ENCODE measurements at places on chromosomes 2 and 18.

GRCh38 chr2:101089419-101089818 lies 61.8 kb downstream of the TBC1D8 start:
- DNase-seq = no peak
- peaks cover 12% of the 10 kb centered on the region for H3K36me3 ChIP-seq
- no peak overlapping the region for H3K4me3 ChIP-seq
- no peaks in the 10 kb centered on the region for H3K4me1 ChIP-seq
- no peaks in the 10 kb centered on the region for H3K27me3 ChIP-seq
- H3K27ac ChIP-seq = no peak overlapping the region

GRCh38 chr18:8610459-8610851 lies 1.2 kb downstream of the RAB12 start:
- H3K4me1 ChIP-seq = peaks cover 13% of the 10 kb centered on the region
- peaks cover 7% of the 10 kb centered on the region for H3K36me3 ChIP-seq
- DNase-seq = peak; percentile 61
- H3K27me3 ChIP-seq = no peaks in the 10 kb centered on the region
- H3K4me3 ChIP-seq = peak overlapping the region; percentile 86
- no peak overlapping the region for H3K27ac ChIP-seq

DNA sequence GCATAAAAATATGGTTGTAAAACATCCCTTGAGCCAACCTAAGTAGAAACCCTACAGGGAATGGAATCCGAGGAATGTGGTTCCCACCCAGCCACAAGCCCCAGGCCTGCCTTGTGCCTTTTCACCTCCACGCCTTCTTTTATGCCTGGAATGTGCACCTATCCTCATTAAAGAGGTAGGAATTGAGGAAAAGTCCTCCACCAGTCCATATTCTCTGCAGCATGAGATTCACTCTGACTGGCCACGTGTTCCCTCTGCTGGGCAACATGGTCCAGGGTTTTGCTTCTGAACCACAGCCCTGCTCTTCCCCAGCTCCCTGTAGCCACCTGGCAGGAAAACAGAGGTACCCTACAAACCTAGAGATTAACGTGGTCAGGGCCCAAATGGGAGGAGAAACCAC lies 787.9 kb upstream of the RAB6C start:
- no peak for DNase-seq
- H3K4me1 ChIP-seq = no peaks in the 10 kb centered on the region
- H3K4me3 ChIP-seq = no peak overlapping the region
- no peaks in the 10 kb centered on the region for H3K36me3 ChIP-seq
- no peak overlapping the region for H3K27ac ChIP-seq

- no peaks in the 10 kb centered on the region for H3K36me3 ChIP-seq
- no peaks in the 10 kb centered on the region for H3K4me1 ChIP-seq
- no peaks in the 10 kb centered on the region for H3K27me3 ChIP-seq
- no peak overlapping the region for H3K27ac ChIP-seq
- no peak for DNase-seq
These were observed 483.9 kb upstream of the TRIB2 start for GRCh38 chr2:12232876-12233275.

DNA sequence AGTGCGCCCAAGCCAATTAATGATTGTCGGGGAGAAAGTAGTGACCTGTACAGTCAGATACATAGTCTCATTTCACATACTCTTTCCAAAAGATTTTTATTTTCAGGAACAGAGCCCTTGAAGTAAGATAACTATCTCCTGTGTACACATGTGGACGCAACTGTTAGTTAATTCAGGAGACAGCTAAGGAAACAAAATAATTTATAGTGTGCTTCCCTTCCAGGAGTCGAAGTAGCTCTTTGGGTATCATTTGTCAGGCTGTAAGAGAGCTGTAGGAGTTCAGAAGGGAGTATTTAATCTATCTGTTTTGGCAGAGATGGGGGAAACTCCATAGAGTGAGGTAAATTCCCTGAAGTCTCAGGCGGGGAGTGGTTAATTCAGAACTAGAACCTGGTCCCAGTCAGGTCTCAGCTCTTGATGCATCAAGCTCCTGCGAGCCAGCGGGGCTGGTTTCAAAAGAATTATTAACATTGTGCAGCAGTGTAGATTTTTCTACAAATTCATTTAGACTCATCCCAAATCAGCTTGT lies 63.0 kb downstream of the MAPK4 start:
- DNase-seq = no peak
- no peak overlapping the region for H3K4me3 ChIP-seq
- H3K27me3 ChIP-seq = no peaks in the 10 kb centered on the region
- H3K36me3 ChIP-seq = no peaks in the 10 kb centered on the region
- no peaks in the 10 kb centered on the region for H3K4me1 ChIP-seq

- no peak overlapping the region for H3K4me3 ChIP-seq
- H3K36me3 ChIP-seq = no peaks in the 10 kb centered on the region
- peaks cover 6% of the 10 kb centered on the region for H3K27me3 ChIP-seq
- H3K4me1 ChIP-seq = no peaks in the 10 kb centered on the region
- DNase-seq = peak; percentile 12
These were observed 50.3 kb upstream of the TLK1 start for GRCh38 chr2:171210864-171211431.
